Activated CD8-positive, alpha-beta memory T cell treated with anti-CD3 and anti-CD28 coated beads for 24 hours (primary cell): ENCODE measurements at places on chromosomes 4 and X.

DNA sequence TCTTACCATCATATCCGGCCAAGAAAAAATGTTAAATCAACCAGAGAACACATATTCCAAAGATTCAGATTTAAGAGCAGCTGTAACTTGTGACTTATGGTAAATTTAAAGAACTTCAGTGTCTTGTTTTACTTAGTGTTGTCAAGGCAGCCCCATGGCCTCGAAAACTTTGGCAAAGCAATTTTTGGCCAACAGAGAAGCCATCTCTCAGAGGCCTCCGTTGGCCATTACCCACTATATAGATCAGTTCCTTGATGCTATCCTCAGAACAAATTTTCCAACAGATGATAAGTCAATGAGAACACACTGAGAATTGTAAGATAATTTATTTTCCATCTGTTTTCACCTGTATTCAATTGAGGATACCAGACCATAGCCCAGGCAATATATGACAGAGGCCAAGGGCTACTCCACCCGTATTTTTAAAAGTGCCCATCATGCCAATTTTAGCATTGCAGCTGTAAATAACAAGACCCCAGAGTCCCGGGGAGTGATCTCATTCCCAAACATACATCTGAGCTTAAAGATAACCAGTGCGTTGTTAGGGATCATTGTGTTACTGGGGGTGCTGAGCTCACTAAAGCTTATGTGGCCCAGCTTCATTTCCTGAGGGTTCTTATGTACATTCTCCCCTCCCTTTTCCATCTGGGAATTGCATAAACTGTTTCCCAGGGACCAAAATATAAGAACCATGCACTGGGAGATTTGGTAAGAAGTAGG is 50.0 kb upstream of the PDHA1 start:
- DNase-seq, result no peak

GRCh38 chr4:120773641-120774040 is 148.9 kb downstream of the PRDM5 start:
- DNase-seq, result no peak

DNA sequence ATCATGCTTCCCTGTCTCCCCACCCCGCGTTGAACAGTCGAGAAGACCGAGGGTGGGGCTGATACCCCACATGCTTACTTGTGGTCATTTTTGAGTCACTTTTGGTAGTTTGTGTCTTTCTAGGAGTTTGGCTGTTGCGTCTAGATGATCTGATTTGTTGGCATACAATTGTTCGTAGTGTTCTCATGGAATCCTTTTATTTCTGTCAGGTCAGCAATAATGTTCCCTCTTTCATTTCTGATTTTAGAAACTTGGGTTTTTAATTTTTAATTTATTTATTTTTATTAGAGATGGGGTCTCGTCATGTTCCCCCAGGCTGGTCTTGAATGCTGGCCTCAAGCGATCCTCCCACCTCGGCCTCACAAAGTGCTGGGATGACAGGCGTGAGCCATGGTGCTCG is 30.9 kb downstream of the SH3TC1 start:
- no peak for DNase-seq

DNA sequence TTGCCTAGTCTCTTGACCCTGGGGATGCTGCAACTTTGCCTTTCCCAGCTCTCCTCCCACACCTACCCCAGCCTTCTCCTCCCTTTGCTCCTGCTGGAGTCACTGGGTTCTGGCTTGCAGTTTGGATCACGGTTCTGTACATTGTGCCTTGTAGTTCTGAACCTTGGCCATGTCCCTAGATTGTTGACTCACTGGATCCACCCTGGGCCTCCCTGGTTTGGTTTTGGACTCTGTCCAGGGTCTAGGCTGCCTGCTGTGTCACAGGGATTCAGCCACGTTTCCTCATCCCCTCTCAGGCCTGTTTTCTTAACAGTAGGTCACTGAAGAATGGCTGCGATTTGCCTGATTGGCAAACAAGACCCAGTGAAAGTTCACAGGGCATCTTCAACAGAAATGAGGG is 11.5 kb upstream of the GABRE start:
- DNase-seq, result no peak

- DNase-seq, result no peak
Measured at GRCh38 chr4:186820391-186820891, 96.8 kb upstream of the FAT1 start.

- no peak for DNase-seq
Measured at GRCh38 chr4:16250661-16251365, 24.5 kb upstream of the TAPT1 start.

DNA sequence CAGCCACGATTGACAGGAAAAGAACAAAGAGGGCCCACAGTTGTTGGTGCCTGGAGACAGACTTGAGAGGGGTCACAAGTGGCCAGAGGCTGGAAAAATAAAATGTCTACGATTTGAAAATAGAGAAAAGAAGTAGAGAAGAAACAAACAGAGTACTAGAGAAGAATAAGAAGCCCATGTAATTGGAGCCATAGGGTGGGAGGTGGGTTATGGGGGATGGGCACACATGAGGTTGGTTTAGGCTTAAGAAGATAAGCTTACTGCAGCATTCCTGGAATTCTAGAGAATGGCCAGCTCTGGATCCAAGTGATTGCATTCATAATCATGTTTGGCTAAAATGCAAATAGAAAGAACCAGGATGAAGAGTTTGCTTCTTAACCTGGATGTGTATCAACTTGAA is 210.7 kb downstream of the MAML3 start:
- no peak for DNase-seq

DNA sequence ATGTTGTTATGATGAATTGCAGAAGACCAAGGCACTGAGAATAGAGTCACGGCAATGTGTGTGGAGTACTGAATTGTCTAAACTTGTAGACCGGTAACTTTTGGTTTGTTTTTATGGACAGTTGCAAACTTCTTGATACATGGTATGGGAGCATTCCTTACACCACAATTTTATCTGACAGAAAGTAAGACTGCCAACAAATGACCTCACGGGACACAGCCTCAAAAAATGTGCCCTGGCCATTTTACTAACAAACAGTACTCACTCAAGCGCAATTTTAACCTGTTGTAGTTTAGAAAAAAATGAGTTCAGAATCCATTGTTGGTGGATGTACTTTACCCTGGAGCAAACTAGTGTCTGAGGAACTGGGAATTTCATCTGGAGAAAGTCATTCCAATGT is 321.2 kb downstream of the CAMK2D start:
- no peak for DNase-seq

GRCh38 chr4:189912170-189912569 is 28.5 kb upstream of the FRG1 start:
- no peak for DNase-seq

- DNase-seq, result no peak
Measured at GRCh38 chr4:22739968-22740367, 47.2 kb downstream of the GBA3 start.

DNA sequence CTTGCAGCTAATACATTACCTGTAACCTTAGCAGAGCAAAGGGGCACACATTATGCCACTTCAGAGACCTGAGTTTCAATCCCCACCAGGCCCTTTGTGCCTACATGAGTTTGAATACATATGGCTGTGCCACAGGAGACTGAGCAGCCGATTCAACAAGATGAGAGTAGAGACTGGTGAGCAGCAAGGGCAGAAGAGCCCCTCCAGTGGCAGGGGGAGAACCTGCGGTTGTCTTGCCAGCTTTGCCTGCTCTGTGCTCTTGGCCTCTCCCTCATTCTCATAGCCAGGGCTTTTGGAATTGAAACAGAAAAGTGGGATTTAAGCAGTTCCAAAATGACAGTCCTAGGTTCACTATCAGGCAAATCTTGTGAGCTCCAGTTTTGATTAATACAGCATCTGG is 52.3 kb upstream of the CLNK start:
- DNase-seq, result no peak

DNA sequence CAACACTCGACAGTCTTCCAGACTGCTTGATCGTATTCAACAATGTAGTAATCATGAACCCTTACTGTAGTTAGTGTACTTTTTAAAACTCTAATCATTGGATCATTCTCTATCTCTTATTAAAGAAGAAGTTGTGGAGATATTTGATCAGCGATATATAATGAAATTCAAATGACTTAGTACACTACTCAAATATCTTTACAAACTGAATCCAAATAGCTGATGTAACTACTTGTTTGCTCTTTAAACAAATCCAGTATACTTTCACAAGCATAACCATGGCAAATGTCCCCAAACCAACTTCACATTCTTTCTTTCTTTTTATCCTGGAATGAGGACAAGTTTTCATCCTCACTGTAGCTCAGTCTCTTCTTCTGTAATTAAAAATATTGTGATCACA is 1569.9 kb upstream of the ADGRL3 start:
- no peak for DNase-seq

GRCh38 chr4:150970685-150971151 is 44.4 kb downstream of the LRBA start:
- no peak for DNase-seq

- DNase-seq, result no peak
Measured at GRCh38 chr4:56874923-56875322, 32.8 kb upstream of the REST start.
